ENCODE measurements at places on chromosomes 2 and 18.

GRCh38 chr18:22826726-22827125, 106.4 kb upstream of the RBBP8 start:
- DNase-seq = no peak

GRCh38 chr2:8575038-8575833, 106.6 kb upstream of the ID2 start:
- no peak for DNase-seq

DNA sequence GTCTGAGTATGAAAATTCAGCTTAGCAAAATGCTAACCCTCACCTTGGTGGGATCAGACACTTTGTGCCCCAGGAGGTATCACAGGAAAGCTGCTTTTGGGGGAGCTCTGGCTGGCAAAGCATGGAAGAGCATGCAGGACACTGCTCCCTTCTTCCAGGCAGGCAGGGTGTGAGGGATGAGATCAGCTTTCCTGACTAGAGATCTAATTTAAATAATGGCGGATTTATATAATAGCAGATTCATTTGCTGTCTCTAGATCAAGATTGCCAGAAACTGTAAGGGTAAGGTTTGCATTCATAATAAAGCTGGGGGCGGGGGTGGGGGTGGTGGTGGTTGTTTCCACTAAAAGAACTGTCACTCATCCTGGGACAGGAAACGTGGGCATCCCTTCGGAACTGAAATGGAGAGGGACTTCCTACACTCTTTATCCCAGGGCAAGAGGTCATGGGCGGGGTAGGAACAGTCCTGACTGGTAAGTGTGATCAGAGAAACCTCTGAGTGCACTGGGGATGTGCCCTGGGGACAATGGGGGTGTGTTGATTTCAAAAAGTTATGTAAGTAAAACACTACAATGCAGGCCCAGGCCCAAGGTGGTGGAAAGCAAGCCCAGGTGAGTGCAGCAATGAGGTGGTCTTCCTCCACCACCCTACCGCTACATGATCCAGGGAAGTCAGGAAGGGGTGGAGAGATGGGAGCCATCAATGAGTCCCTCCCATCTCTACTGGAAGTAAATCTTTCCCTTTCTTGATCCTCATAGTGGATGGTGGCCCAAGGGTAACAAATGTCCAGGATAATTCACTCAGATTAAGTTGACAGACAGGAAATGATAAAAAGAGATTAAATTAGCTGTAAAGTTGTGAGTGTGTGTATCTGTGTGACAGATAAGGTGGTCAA, 171.4 kb upstream of the SERPINE2 start:
- no peak for DNase-seq

GRCh38 chr2:166958986-166959481, 70.8 kb downstream of the XIRP2 start:
- no peak for DNase-seq

DNA sequence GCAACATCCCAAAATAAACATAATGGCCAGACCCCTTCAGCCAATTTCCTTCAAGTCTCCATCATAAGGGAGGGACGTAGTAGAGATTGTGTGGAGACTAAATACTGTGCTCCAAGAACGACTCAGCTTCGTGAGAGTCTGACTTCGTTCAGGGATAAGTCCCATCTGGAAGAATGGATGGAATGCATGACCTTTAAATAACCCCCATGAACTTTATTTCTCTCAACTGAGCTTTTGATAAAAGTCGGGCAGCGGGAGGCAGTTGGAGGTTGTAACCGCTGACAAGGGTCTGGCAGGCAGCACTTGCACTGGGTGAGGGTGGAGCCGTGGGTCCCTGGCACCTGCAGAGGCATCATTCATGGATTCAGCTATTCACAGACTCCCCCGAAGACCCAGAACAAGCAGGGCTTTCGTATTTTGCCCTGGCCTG, 115.9 kb downstream of the ZFP36L2 start:
- DNase-seq = no peak

DNA sequence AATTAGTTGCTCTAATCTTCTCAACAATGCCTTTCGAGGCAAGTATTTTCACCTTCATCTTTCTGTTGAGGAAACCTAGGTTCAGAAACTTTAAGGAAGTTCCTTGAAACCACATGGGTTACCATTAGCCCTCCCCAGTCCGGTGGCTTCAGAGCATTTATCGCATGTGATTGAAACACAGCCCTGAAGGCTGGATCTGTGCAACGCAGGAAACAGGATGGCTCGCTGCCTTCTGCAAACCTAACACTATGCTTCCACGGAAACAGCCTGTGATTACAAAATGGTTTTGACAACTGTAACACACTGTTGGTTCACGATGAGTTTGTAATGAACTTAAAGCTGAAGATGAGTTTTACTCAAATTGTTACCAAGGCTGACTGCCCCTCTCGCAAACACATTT, 68.5 kb downstream of the EPB41L3 start:
- no peak for DNase-seq

DNA sequence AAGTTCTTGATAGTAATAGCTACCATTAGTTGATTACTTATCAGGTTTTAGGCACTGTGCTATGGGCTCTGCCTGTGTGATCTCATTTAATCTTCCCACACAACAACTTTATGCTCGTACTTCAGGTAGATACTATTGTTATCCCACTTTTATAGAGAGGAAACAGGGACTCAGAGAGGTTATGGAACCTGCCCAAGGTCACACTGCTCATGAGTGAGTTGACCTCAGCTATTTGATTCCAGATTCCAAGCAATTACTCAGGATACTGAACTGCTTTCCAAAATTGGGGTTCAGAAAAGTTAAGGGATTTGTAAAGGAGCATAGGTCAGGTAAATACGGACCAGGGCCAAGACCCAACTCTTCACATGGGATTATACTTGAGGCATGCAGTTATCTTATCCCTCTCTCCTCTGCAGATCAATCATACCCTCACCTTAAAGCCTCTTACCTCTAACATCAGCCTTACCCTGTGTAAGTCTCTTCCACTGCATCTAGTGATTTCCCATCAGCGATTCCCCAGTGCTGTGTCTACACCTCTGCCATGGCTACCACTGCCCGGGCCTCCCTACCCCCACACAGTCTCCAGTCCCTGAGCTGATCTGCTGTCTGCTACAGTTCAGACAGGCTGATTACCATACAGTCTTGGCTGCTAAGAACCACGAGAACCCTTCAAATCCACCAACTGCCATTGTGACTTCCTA, 74.4 kb downstream of the ANTXR1 start:
- no peak for DNase-seq

DNA sequence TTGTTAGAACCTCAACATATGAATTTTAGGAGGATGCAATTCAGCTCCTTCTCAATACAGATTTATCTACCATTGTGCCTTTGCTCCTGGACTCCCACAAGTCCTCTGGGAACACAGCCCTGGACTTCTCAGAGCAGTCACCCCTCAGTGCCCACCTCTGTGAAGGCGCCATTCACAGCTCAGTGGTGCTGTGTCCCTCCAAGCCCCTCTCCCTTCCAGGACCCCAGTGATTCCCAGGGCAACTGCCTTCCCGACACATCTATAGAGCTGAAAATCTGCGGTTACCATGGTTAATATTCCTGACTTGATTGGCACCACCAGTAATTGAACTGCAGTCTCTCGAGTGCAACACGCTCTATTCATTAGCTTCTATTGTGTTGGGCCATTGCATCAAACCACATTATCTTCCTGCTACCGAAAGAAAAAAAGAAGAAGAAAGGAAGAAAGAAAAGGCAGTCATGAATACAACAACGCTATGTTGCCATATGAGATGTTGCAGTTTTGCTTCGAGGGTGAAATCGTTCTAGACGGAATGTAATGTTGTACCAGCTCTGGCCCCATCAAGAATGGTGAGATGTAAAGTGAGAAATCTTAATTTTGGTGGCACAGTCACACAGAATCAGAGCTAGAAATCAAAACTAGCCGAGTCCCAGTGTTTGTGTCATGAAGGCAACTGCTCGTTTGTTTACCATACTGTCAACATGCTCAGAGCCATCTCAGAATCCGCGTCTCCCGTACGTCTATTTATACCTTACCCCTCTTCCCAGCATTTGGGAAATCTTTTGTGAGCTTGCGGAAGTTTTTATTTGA, 524.0 kb upstream of the ID2 start:
- no peak for DNase-seq

GRCh38 chr2:112140205-112140802, 2.1 kb downstream of the FBLN7 start:
- no peak for DNase-seq

- no peak for DNase-seq
Observed at GRCh38 chr2:217340899-217341298, 481.0 kb upstream of the TNP1 start.

GRCh38 chr2:134739879-134740301, 21.1 kb upstream of the TMEM163 start:
- DNase-seq = no peak

GRCh38 chr2:177478029-177478428, 85.5 kb downstream of the AGPS start:
- DNase-seq = no peak

DNA sequence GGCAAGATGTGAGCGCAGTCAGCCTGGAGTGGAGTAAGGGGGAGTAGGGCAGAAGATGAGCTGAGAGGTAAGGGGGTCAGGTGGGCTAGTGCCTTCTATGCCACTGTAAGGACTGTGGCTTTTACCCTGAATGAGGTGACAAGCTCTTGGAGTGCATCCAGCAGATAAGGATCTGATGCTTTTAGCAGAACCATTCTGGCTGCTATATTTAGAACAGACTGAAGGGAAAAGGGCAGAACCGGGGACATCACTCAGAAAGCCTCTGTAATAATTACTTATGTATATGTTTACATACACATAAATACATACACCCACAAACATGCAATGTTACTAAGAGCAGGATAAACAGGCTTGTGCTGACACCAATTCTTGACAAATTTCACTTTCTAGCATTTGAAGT, 124.8 kb downstream of the DTNB start:
- DNase-seq = no peak

DNA sequence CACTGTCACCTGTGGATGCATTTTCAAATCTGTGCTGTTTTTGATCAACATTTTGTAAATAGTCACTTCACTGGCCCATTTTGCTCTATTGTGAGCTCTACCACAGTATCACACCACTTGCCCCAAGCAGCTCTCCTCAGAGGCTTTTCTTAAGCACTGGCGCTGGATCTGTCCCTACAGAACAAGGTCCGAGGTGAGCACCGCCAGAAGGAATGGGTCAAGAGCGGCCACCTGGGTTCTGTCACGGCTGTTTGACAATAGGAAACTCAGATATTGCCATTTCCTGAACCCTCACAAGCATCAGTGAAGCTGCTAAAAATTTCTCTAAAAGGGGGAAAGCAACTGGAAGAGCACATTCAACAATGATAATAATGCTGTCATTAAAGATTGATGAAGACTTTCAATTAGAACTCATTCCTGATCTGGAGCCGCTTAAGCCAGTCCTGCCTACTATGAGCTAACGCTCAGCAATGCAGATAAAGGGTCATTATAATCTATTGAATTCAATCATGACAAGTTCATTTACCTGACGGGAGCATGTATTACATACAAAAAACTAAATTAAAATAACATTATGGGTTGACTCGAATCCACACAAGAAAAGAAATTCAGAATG, 514.0 kb downstream of the GALR1 start:
- no peak for DNase-seq

- no peak for DNase-seq
Observed at GRCh38 chr18:55453186-55453585, 134.8 kb downstream of the TCF4 start.

DNA sequence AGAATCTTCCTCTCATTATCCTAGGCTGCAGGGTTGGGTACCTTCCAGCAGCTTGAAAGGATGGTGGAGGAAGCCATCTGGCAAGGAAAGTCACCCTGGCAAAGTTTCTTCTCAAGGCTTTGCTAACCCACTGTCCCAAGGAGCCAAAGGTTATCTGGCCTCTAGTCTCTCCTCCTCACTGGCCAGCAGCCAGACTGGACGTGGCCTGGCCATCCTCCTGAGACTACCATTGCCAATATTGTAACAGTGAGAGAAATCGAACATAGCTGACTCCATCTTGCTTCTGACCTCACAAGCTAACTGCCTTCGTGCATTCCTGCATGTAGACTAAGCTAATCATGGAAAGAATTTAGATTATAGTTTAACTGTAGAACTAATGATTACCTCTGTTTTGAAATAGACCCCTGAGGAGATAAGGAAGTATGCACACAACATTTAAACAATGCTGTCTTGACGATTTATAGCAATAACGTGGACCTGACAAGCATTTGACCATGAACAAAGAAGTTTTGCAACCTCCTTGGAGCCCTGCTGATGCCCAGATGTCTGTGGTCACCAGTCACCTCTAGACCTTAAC, 7.8 kb upstream of the ANXA4 start:
- no peak for DNase-seq

Measured in activated CD4-positive, CD25-positive, alpha-beta regulatory T cell (primary cell).